ENCODE measurements at places on chromosomes 5 and 9.

- DNase-seq = no peak
Measured at GRCh38 chr5:1859099-1859498, 23.6 kb downstream of the IRX4 start.

GRCh38 chr9:111405701-111406100 lies 75.7 kb upstream of the OR2K2 start:
- DNase-seq = no peak

- DNase-seq = peak; percentile 44
Measured at GRCh38 chr5:10424124-10424731, 17.5 kb upstream of the ROPN1L start.

DNA sequence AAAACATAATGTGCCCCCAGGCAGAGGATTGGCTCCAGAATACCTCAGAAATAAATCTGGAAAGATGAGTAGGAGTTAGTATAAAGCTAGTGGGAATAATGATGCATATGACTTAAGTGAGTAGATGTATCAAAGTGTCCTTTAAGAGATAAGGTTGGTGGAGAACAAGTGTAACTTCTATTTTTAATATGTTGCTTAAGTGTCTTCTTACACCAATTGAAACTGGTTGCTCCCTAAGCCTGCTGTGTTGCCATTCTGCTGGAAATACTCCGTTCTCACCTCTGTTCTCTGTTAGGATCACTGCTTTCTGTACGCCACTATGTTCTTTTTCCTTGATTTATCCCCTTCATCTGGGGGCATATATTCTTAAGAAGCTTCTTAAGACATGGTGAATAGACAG lies 286.4 kb downstream of the TMEM232 start:
- no peak for DNase-seq

DNA sequence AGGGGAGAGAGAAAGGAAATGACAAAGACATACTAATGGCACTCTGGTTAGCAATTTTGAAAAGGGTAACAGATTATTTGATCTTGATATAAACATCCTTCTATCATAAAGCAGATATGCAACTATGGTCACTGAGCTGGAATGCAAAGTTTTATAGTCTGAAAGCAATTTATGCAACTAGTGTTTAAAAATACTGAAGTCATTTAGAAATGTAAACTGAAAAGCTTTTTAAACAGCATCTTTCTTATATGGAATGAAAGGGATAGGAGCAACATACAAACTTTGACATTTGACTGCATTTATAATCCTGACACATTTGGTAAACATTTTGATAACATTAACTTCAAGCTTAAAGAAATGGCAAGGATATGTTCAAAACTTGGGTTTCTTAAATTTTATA lies 28.7 kb upstream of the ADAMTS19 start:
- DNase-seq = peak; percentile 0

DNA sequence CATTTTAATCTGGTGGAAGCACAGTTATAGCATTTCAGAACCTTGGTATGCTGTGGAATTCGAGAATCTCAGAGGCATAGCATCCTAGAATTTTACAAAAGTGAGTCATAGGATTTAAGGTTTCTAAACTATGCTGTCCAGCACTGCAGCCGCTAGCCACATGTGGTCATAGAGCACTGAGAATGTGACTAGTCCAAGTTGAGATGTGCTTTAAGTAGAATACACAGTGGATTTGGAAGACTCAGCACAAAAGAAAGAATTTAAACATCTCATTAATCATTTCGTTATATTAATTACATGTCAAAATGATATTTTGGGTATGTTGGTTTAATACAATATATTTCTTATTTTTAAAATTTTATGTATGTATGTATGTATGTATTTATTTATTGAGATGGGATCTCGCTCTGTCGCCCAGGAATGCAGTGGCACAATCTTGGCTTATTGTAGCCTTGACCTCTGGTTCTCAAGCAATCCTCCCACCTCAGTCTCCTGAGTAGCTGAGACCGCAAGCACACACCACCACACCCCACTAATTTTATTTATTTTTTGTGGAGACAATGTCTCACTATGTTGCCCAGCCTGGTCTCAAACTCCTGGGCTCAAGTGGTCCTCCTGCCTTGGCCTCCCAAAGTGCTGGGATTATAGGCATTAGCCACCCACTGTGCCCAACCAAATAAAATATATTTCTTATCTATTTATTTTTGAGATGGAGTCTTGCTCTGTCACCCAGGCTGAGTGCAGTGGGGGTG lies 20.4 kb upstream of the RPS14 start:
- peak; percentile 98 for DNase-seq

- no peak for DNase-seq
Measured at GRCh38 chr9:122131401-122132001, 28.1 kb downstream of the NDUFA8 start.

- peak; percentile 50 for DNase-seq
Measured at GRCh38 chr5:106862450-106863193, 808.1 kb downstream of the EFNA5 start.

GRCh38 chr5:43193181-43193893 lies 1.3 kb downstream of the NIM1K start:
- DNase-seq = peak; percentile 94

- peak; percentile 20 for DNase-seq
Measured at GRCh38 chr9:99870126-99870525, 36.3 kb upstream of the STX17 start.
